ENCODE measurements at places on chromosomes 2 and 18. TPM values are rescaled to one million over a fixed set of nuclear protein-coding genes. Genes with fewer than 3 reads are reported as not detected.

FAM124B gene
- 0.43 TPM for total RNA-seq

KCNIP3 gene
- not detected for total RNA-seq

VIL1 gene
- not detected for total RNA-seq

DNA sequence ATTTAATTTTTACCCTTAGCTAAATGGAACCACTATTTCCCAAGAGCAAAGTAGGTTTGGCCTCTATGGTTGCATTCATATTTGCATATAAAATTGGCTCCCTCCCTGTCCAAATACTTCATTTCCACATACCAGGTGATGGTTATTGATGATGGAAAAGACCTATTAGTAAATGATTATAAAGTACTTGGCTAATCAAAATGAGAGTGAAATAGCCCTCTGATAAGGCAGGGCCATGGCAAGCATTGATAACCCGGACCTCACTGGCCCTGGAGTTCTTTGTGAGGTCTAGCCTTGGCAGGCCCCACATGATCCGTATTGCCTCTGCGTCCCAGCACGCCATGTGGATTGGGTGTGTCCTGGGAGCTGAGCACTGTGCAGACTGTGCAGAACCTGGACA lies 201.1 kb upstream of the GATA6 start:
- H3K27me3 ChIP-seq, result peaks cover 3% of the 10 kb centered on the region
- H3K4me3 ChIP-seq, result no peak overlapping the region
- no peaks in the 10 kb centered on the region for H3K4me1 ChIP-seq
- no peak for DNase-seq

- H3K4me1 ChIP-seq, result peaks cover 24% of the 10 kb centered on the region
- peaks cover 2% of the 10 kb centered on the region for H3K27me3 ChIP-seq
- no peaks in the 10 kb centered on the region for H3K36me3 ChIP-seq
These were observed 49.9 kb downstream of the ALPK2 start for GRCh38 chr18:58578835-58579560.

Measured in activated naive CD4-positive, alpha-beta T cell treated with anti-CD3 and anti-CD28 coated beads for 36 hours (primary cell).